ENCODE measurements at places on chromosomes 2 and 18.

- no peak for DNase-seq
Measured at GRCh38 chr2:118197011-118197675, 108.9 kb downstream of the INSIG2 start.

- no peak for DNase-seq
Measured at GRCh38 chr2:59044736-59045135, 803.6 kb upstream of the FANCL start.

DNA sequence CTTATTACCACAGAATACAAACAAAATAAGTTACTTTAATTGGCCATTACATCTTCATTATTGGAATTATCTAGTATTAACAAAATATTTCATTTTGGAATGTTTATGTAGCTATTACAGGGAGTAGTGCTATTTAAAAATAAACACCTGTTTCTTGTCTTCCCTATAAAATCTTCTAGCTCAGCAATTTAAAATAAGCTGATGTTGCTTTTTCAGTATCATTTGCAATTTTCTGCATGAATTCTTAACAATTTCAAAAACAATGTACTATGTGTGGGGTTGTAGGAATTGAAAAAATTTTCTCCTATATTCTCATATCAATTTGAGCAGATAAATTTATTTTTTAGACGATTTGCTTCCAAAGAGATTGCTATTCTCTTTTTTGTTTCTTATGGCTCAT lies 1251.3 kb upstream of the CRIM1 start:
- DNase-seq: no peak

DNA sequence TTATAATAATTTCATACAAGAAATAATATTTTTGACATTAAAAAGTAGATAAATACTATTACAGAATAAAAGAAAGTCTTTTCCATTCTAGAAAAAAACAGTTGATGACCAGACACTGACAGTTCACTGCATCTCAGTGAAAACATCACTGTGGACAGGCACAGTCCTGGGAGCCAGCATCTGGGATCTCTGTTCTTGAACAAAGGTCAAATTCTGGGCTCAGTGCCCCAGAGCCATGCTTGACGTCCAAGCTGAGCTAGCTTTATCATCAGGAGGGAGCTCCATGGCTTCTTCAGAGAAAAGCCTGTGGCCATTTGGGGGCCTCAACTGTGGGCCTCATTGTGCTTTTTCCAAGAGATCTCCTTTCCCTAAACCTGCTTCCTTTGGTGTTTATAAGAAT lies 86.1 kb upstream of the SRD5A2 start:
- no peak for DNase-seq

DNA sequence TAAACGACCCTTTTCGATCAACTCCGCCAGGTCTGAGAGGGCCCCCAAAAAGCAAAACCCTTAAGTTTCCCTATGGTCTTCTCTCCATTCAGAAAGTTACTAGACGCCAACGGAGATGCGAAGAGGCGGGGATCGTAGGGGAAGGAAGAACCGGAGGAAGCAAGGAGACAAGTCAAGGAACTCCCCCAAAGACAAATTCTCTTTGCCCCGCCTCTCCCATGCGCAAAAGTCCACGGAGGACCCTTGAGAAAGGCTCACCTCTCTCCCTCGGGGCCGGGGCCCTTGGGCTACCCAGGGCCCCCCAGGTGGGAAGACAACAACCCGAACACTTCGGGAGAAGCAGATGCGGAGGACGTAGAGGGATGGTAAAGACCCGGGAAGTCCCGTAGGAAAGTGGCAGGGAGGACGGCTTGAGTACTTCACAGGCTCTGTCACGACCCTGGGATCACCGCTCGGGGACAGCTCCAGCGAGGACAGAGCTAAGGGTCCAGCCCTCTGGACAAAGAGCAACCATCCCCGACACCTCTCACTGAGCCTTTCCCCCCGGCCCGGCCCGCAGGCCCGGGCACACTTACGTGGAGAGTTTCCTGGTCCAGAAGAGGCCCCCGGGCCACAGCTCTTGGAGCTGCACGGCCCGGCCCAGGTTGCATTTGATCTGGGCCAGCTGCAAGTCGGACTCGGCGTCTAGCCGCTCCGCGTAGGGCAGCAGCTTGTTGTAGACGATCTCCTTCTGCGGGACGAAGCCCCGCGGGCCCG lies 647 bp downstream of the PSME4 start:
- peak; percentile 49 for DNase-seq

GRCh38 chr2:11540148-11540995 lies 6.5 kb downstream of the GREB1 start:
- DNase-seq: no peak
